ENCODE measurements at places on chromosomes 3 and 15. TPM values are rescaled to one million over a fixed set of nuclear protein-coding genes. Genes with fewer than 3 reads are reported as not detected.

The MYEF2 gene
- polyA plus RNA-seq = 176 TPM

The CCR3 gene
- not detected for polyA plus RNA-seq

The ATP13A5 gene
- polyA plus RNA-seq = not detected

The SHC4 gene
- polyA plus RNA-seq = 4.5 TPM
